A172 (cell line): ENCODE measurements at places on chromosomes 4 and X. TPM values are rescaled to one million over a fixed set of nuclear protein-coding genes. Genes with fewer than 3 reads are reported as not detected.

GRCh38 chr4:183499389-183499788 lies 5.5 kb upstream of the ING2 start:
- DNase-seq, result no peak

The HSFX1 gene
- total RNA-seq, result 0.19 and 0.84 TPM in 2 replicates

- DNase-seq, result no peak
Measured at GRCh38 chrX:83008415-83008814, 499.7 kb upstream of the POU3F4 start.

The BMPR1B gene
- total RNA-seq, result 0.05 TPM in 1 of 2 replicates, not detected in the other

DNA sequence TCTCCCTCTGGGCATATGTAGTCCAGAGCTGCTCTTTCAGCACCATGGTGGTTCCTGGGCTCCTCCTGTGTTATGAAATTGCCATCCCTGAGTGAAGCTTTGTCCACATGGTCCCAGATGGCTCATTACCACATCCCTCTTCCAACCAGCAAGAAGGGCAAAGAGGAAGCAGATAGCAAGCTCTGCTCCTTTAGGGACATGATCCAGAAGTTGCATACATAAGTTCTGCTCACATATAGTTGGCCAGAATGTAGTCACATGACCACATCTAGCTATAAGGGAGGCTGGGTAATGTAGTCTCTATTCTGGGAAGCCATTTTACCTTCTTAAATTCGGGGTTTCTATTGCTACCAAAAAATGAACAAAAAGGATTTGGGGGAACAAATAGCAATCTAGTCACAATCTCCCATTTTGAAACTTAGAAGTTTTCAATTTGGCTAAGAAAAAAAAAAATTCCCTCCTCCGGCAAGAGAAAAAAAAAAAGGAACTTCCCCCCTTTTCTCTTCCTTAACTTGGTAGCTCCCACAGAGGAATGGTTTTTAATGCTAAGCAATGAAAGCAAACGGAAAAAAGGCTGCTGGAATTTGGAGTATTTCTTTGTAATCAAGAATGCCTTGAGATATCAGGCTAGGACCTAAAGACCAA lies 88.2 kb upstream of the USP9X start:
- DNase-seq, result peak; percentile 51

- peak; percentile 8 for DNase-seq
Measured at GRCh38 chr4:187908079-187908561, 87.5 kb upstream of the ZFP42 start.

The HELT gene
- not detected in 2 replicates for total RNA-seq

GRCh38 chrX:18616688-18617406 lies 55.1 kb downstream of the RS1 start:
- no peak for DNase-seq

DNA sequence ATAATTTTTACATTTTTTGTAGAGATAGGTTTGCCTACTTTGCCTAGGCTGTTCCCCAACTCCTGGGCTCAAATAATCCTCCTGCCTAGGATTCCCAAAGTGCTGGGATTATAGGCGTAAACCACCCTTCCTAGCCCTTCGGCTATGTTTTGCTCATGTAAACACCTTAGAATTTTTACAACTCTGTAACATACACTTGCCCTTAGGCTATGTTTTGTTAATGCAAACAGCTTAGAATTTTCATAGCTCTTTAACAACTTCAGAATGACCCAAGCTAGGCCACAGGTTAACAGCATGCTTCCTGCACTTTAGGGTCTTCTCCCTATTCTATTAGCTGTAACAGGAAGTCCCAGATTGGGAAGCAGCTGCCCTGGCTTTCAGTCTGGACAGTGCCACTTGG lies 24.2 kb downstream of the KLHL15 start:
- no peak for DNase-seq

- DNase-seq, result no peak
Measured at GRCh38 chrX:21374163-21374993, at the start of gene CNKSR2. Gene CNKSR2 (plus strand): TSS chrX:21374418. CDS start chrX:21374898, 480 bp downstream.

The FGFR3 gene
- 12.4 and 19.8 TPM in 2 replicates for total RNA-seq

- peak; percentile 20 for DNase-seq
Measured at GRCh38 chr4:62490635-62491034, 1290.5 kb downstream of the ADGRL3 start.

The PAGE4 gene
- not detected in 2 replicates for total RNA-seq

The GRID2 gene
- total RNA-seq, result not detected in 2 replicates

DNA sequence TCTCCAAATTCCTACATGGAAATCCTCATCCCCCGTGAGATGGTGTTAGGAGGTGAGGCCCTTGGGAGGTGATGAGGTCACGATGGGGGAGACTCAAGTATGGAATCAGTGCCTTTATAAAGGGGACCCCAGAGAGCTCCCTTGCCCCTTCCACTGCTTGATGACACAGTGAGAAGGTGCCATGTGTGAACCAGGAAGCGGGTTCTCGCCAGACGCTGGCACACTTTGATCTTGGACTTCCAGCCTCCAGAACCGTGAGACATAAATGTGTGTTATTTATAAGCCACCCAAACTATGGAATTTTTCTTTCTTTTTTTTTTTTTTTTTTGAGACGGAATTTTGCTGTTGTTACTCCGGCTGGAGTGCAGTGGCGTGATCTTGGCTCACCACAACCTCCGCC lies 237.6 kb downstream of the DHRSX start:
- DNase-seq, result no peak

The AREG gene
- not detected in 2 replicates for total RNA-seq

- DNase-seq, result no peak
Measured at GRCh38 chr4:144819591-144819990, 173.6 kb downstream of the HHIP start.

The PPARGC1A gene
- total RNA-seq, result 2.1 and 3.1 TPM in 2 replicates

DNA sequence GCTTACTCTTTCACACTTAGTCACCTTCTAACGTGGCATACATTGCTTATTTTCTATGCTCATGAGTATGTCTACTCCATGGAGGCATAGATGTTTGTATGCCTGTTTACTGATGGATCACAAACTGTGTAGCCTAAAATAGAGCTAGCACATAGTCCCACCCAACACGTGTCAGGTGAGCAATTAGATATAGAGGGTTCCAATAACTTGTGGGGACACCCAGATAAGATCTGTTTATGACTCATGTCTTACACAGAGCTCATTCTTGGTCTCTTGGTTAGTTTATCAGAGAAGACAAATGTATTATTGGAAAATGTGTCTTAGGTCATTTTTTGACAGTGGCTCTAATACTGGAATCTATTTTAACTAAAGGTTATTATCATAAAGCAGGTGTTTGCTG lies 6.8 kb downstream of the ZFP42 start:
- peak; percentile 71 for DNase-seq

The CXCL9 gene
- total RNA-seq, result not detected in 2 replicates

DNA sequence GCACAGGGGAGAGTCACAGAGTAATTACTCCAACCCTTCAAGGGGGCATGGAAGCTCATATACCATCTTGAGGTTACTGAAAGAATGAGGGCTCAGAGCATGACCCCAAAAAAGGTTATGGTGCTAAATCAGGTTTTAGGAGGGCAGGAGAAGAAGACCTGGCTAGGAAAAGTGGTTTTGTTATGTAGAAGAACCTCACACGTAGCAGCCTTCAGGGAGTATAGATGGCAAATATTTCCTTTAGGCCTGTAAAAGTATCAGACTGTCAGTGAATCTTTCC lies 102.0 kb upstream of the PDE5A start:
- DNase-seq, result peak; percentile 13

DNA sequence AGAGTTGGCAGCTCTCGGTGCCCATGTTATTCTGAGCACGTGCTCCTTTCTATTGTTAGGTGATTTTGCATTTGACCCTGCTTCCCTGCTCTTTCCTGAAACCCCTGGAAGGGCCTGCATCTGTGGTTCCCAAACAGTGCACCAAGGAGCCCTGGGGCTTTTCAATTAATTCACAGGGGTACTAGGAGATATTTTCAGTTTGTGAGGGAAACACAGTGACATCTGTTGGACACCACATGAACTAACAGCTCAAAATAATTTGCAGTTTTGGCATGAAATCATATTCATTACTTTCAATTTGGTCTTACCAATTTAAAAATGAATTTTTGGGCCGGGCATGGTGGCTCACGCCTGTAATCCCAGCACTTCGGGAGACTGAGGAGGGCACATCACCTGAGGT lies 156.6 kb downstream of the GATB start:
- peak; percentile 19 for DNase-seq

The EDNRA gene
- 0.31 and 0.57 TPM in 2 replicates for total RNA-seq
